ENCODE measurements at places on chromosomes 7 and 10. TPM values are rescaled to one million over a fixed set of nuclear protein-coding genes. Genes with fewer than 3 reads are reported as not detected.

Gene FLNC
- total RNA-seq, result 0.03 TPM

DNA sequence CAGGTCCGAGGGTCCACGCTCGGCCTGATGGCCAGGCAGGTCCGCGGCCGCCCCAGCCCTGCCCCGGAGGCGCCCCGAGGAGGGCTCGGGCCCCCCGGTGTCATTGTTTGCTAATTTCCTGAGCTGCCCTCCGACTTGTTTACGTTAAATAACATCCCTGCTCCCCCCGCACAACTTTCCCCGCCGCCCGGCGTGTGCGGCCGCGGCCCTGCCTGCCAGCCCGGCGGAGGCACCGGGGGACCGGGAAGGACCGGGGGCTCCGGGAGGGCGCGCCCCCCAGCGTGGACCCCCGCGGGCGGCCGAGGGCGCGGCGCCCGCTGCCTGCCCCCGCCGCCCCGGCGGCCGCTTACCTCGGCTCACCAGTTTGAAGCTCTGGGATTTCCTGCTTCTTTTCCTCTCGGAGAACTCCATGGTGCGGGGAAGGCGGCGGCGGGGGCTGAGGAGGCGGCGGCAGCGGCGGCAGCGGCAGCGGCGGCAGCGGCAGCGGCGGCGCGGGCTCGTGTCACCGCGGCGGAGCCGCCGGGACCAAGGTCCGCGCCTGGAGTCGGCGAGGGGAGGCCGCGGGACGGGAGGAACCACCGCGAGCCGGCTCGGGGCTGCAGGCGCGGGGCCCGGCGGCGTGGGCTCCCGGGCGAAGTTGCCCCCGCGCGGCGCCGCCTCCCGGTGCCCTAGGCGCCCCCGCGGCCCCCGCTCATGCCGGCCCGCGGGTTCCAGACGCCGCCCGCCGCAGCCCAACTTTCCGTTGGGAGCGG is 515 bp downstream of the BEND7 start:
- peaks cover 64% of the 10 kb centered on the region for H3K27me3 ChIP-seq
- DNase-seq, result no peak
- peak overlapping the region; percentile 63 for H3K4me3 ChIP-seq
- peaks cover 7% of the 10 kb centered on the region for H3K4me1 ChIP-seq
- no peak overlapping the region for H3K27ac ChIP-seq
- no peaks in the 10 kb centered on the region for H3K36me3 ChIP-seq

DNA sequence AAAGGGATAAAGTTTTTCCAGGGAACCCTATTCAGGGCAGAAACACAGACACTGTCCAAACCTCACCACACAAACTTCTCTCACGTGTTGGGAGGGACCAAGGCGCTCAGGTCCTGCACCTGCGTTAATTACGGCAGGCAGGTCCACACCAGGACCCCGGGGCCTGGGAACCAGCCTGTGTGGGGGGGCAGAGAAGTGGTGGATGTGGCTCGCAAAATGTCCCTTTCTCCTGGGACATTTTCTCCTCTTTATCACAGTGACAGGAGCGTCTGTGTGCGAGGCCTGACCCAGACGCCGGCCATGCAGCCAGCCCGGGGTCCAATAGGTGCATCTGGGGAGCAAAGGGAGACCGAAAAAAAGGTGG is 73.4 kb upstream of the ZNF722 start:
- DNase-seq, result no peak
- peak overlapping the region; percentile 89 for H3K4me3 ChIP-seq
- no peaks in the 10 kb centered on the region for H3K27me3 ChIP-seq
- H3K36me3 ChIP-seq, result no peaks in the 10 kb centered on the region

DNA sequence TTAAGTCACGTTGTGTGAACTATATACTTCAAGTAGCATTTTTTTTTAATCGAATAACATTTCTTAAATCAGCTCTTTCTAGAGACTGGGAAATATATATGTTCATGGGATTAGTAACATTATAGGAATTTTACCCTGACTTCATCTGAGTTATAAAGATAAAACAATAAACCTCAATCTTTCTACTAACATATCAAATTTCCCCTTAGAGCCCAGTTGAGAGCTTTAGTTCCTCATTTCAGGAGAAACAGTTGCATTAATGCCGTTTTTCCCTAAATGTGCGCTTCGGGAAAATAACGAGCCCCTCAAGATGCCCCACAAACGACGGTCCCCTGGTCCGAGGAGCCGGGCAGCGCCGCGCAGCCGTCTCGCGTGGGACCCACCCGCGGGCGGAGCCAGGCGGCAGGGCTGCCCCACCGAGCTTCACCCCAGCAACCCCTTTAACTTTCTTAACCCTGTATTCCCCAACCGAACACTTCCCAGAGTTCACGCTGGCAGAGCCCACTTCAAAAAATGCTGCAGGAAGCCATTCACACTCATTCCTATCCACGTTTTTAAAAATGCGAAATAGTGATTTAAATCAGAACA is 152.5 kb upstream of the YAE1 start:
- H3K4me1 ChIP-seq, result peaks cover 10% of the 10 kb centered on the region
- DNase-seq, result no peak
- H3K36me3 ChIP-seq, result no peaks in the 10 kb centered on the region
- no peak overlapping the region for H3K27ac ChIP-seq
- H3K27me3 ChIP-seq, result peaks cover 37% of the 10 kb centered on the region

Gene IL15RA
- 23.4 TPM for total RNA-seq

DNA sequence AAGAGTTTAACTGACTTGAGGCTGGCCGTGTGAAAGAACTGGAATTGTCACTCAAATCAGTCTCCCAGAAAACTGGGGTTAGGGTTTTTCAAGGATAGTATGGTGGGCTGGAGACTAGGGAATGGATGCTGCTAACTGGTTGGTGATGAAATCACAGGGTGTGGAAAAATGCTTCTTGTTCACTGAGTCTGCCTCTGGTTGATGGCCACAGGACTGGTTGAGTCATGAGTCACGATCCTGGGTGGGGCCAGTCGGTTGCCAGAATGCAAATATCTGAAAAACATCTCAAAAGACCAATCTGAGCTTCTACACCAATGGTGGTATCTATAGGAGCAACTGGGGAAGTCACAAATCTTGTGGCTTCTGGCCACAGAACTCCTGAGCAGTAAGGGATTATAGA is 16.3 kb upstream of the BAMBI start:
- no peak overlapping the region for H3K4me3 ChIP-seq
- no peaks in the 10 kb centered on the region for H3K4me1 ChIP-seq
- no peak overlapping the region for H3K27ac ChIP-seq

Gene CEP55
- 53.0 TPM for total RNA-seq

DNA sequence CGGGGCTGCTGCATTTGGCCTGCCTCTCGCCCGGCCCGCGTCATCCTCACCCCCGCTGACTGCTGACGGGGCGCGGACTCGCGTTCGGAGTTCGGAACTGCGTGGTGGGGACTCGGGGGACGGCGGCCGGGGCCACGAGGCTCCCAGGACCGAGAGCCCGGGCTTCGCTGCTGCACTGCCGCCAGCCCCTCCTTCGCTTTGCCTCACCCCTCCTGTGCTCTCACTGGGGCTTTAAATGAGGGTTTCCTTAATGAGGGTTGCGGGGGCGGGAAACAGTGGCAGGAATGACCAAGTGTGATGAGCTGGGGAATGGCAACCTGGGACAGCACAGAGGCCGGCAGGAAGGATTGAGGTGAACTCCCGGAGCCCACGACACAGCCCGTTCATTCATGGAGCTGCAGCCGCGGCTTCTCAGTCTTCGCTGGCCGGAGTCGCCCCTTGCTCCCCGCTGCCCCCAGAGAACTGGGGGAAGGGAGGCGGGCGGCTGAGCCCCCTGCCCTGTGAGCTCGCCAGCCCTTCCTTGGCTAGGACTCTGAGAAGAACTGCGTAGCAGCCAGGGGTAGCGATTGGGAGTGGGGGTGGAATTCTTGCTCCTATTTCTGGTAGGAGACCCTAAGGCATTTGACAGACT is 1.5 kb upstream of the LRRC4 start:
- H3K27ac ChIP-seq, result no peak overlapping the region
- H3K4me3 ChIP-seq, result no peak overlapping the region
- peaks cover 24% of the 10 kb centered on the region for H3K36me3 ChIP-seq
- no peak for DNase-seq

DNA sequence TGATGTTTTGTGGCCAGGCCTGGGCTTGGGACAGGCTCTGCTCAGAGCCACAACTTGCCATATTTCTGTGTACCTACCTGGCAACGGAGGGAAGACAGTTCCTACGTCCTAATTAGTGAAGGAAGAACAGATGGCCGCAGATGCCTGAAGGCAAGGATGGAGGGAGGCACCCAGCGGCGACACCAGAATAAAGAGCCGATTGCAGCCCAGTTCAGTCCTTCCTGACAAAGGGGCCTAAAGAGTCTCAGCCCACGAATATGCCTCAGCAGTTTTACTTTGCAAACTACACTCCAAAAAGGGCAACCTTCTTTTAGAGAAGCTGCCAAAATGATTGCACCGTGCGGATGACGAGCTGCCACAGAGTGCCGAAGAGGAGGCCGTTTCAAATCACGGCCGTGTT is 585.8 kb downstream of the GLRX3 start:
- H3K4me1 ChIP-seq, result no peaks in the 10 kb centered on the region
- no peaks in the 10 kb centered on the region for H3K27me3 ChIP-seq
- no peak overlapping the region for H3K27ac ChIP-seq
- no peaks in the 10 kb centered on the region for H3K36me3 ChIP-seq
- no peak overlapping the region for H3K4me3 ChIP-seq
- no peak for DNase-seq

Gene RASA4B
- 25.4 TPM for total RNA-seq

Gene NRAP
- not detected for total RNA-seq

DNA sequence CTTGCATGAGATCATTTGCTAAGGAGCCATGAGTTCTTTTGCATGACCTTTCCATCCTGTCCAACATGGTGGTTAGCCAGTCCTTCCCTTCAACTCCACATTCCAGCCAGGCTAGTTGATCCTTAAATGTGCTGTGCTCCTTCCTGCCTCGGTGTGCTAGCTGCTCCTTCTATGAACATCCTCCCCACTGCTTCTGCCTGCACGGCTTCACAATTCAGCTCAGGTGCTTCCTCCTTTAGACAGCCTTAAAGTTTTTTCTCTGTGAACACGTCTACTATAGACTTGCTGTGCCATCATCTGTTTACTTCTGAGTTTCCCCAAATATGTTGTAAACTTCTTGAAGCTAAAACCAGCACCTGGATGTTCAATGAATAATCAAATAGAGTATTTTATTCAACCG is 95.5 kb downstream of the OTUD1 start:
- peaks cover 41% of the 10 kb centered on the region for H3K4me1 ChIP-seq
- no peak overlapping the region for H3K4me3 ChIP-seq
- peak overlapping the region; percentile 31 for H3K27ac ChIP-seq
- H3K27me3 ChIP-seq, result no peaks in the 10 kb centered on the region

Gene SUN3
- total RNA-seq, result not detected

DNA sequence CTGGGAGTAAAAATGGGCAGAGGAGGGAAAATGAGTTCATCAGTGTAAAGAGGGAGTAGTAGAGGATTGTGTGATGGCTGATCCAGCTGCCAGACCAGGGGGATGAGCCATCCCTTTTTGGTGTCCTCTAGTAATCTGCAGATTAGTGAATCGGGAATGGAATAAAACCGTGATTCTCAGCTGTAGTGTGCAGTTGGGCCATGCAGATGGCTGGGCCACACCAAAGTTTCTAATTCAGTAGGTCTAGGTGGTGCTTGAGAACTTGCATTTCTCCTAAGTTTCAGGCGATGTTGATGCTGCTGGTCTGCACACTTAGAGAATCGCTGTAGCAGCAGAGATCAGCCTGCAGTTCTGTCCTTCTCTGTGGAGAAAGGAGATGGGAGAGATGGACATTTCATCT is 22.7 kb downstream of the PDCD11 start:
- H3K36me3 ChIP-seq, result peaks cover 69% of the 10 kb centered on the region
- H3K4me3 ChIP-seq, result no peak overlapping the region
- no peak for DNase-seq
- H3K27me3 ChIP-seq, result no peaks in the 10 kb centered on the region
- no peak overlapping the region for H3K27ac ChIP-seq
- peaks cover 10% of the 10 kb centered on the region for H3K4me1 ChIP-seq

DNA sequence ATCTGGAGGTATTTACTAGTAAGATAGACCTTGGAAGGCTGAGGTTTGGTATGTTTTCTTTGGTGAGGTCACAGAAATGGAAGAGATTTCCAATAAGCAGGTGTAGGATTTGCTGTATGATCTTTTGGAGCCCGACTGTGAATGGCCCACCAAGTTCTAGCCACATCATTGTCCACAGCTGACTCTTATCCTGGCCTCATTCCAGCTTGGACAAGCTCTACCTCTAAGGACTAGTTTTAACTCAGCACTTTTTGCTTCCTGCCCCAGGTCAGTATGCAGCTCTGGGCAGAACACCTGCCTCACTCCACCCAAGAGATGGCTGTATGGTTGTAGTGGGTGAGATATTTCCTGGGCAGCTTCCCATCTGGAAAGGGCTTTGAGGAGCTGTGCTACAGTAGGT is 6.1 kb upstream of the CPA4 start:
- no peak for DNase-seq
- H3K36me3 ChIP-seq, result no peaks in the 10 kb centered on the region
- no peaks in the 10 kb centered on the region for H3K4me1 ChIP-seq
- no peak overlapping the region for H3K4me3 ChIP-seq
- H3K27ac ChIP-seq, result no peak overlapping the region

GRCh38 chr7:113289140-113289740 is 170.9 kb upstream of the SMIM30 start:
- no peaks in the 10 kb centered on the region for H3K36me3 ChIP-seq
- no peak overlapping the region for H3K4me3 ChIP-seq
- no peak for DNase-seq
- peaks cover 3% of the 10 kb centered on the region for H3K27me3 ChIP-seq
- no peaks in the 10 kb centered on the region for H3K4me1 ChIP-seq

DNA sequence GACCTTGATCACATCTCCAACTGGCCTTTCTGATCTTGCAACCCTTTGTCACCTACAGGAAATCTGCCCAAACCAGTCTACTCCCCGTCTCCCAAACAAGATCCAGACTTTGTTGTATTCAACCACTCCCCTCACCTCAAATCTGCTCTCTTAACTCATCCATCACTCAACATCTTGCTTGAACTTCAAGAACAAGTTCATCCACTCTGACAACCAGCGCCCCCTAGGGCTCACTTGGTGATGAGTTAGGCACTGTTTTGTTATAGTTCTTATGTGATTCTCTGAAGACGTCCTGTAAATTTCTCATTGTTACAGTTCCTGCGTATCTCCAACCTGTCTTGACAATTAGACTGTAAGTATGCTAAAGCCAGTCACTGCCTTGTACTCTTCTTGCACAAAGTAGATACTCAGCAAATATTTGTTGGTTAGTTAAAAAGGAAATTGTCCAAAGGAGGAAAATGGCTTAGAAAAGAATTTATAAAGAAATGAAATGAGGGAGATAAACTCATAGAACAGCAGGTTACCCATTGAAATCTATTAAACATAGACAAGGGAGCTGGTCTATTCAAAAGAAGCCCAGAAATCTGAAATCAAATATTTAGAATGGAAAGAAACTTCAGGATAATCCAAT is 5.3 kb downstream of the FRMD4A start:
- H3K4me3 ChIP-seq, result no peak overlapping the region
- no peak overlapping the region for H3K27ac ChIP-seq
- H3K27me3 ChIP-seq, result peaks cover 20% of the 10 kb centered on the region
- no peaks in the 10 kb centered on the region for H3K36me3 ChIP-seq
- peak; percentile 10 for DNase-seq

GRCh38 chr7:112238852-112239610 is 32.5 kb downstream of the ZNF277 start:
- H3K27ac ChIP-seq, result no peak overlapping the region
- H3K4me3 ChIP-seq, result no peak overlapping the region
- H3K36me3 ChIP-seq, result no peaks in the 10 kb centered on the region
- no peaks in the 10 kb centered on the region for H3K27me3 ChIP-seq
- H3K4me1 ChIP-seq, result no peaks in the 10 kb centered on the region

Gene STEAP1
- total RNA-seq, result 3.3 TPM

- peak; percentile 79 for DNase-seq
- peak overlapping the region; percentile 77 for H3K4me3 ChIP-seq
- peaks cover 62% of the 10 kb centered on the region for H3K36me3 ChIP-seq
- peak overlapping the region; percentile 92 for H3K27ac ChIP-seq
- peaks cover 93% of the 10 kb centered on the region for H3K4me1 ChIP-seq
Measured at GRCh38 chr7:130912862-130913638, 179.0 kb upstream of the KLF14 start.

Gene NPC1L1
- total RNA-seq, result not detected

Data from activated T-helper 1 cell treated with anti-CD3 and anti-CD28 coated beads, Interleukin-12 subunit alpha, Interleukin-12 subunit beta, Interleukin-2, Interleukin-4 antibody, amounts not matched to agents 30 ng/mL and 10 ng/mL and 1 ng/mL, durations not matched to agents 14 hours and 24 hours and 36 hours (primary cell).